CD4-positive, alpha-beta T cell treated with Interleukin-6 at 100 ng/mL for 8 hours (primary cell): ENCODE measurements at places on chromosomes 7 and 10.

DNA sequence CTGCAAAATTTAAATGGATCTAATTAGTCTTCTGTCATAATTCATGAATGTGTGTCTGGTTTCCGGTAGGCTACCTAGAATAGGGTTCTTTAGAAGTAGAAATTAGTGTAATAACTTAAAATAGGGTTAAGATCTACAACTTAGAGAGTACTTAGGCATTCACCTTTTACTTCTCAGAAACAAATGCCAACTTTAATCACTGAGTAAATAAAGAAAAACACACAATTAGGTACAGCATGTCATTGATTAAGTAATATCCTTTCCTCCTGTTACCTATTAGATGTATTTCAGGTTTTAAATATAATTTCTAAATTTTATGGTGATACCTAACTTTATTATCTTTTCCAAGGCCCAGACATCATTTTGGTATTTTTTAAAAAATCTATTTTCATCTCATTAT, 9.3 kb downstream of the ANKRD7 start:
- no peak for DNase-seq

DNA sequence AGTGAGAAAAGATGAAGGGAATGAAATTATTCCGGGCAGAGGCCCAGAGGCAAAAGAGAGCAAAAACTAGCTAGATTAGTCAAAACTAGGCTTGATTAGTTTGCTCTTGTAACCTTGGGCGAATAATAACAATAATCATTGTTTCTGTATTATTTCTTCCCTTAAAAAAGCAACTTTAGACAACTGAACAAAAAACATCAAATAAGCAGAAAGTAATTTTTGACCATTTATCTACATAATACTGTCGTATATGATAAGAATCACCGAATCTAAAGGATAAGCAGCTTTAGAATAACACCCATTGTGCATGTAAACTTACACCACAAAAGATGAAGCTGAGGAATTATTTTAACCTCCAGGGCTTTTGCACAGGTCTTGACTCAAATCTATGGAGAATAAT, 125.1 kb downstream of the TPK1 start:
- DNase-seq: no peak

- no peak for DNase-seq
These were observed 37.7 kb downstream of the LRMDA start for GRCh38 chr10:75469006-75469616.

DNA sequence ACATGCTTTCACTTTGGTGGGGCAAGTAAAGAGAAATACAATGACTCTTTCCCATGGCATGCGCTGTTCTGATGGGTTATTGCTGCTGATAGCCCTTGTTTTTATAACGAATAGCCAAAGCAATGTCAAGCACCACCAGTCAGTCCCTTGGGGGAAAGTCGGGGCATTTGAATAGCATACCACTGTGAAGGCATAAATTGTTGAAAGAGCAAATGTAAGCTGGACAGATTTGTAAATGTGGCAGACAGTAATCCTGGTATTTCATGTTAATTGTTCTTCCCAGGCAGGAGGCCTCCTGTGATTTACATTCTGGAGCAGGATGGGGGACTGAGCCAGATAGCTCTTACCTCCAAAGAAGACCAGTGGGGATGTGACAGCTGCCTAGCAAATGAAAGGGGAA, 293.3 kb downstream of the ADRA2A start:
- no peak for DNase-seq
